ENCODE measurements at places on chromosomes 6 and 20.

GRCh38 chr6:11586117-11586516 is 48.6 kb downstream of the TMEM170B start:
- no peak for DNase-seq

DNA sequence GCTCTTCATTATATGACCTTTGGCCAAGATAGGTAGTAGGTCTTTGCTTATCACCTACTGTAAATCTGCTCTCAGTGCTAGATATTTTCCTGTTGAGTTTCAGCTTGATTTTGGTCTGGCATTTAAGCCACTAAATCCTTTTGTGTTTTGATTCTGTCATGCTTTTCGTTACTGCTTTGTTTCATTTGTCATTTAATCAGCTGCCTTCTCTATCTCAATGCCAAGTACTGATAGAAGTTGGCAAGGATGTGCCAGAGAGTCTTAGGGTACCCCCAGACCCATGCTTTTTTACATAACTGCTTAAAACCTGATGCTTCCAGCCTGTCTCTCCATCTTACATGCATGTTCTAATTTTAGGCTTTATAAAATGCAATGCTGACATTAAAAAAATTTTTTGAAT is 300.1 kb upstream of the SASH1 start:
- no peak for DNase-seq

DNA sequence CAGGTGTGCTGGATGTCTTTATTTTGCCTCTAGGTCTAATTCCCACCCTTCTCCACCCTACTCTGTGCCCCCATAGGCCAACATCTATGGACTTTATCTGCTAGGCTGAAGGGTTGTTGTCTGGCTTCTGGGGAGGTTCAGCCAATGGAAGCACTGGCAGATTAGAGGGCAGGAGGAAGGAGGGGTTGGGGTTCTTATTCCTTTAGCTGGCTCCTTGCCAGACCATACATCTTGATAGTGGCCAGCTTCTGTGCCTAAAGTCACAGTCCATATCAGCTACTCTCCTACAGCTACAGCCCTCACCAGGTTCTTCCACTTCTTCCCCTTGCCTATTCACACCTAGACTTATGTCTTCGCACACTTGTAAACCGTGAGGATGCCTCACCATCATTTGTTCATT is 41.1 kb downstream of the ROS1 start:
- no peak for DNase-seq

DNA sequence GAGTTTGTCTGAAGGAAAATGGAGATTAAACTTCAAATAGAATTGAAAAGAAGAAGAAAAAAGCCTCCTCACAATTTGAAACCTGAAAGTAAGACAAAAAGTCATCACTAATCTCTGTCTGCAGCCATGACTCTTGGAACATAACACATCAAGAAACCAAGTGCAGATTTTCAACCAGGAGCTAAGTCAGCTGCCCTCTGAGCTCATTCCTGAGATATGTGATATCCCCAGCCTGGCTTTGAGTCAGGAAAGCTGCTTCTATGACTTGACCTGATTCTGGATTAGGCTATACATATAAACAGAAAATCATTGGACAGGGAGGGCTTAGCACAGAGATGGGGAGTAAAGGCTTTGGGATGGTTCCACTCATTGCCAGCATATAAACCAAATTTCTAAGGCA is 891.4 kb downstream of the TFAP2A start:
- DNase-seq: no peak
